Activated CD4-positive, CD25-positive, alpha-beta regulatory T cell treated with anti-CD3 and anti-CD28 coated beads, Interleukin-2, amount 50 U/mL, for 72 hours (primary cell): ENCODE measurements at places on chromosomes 1 and 21.

DNA sequence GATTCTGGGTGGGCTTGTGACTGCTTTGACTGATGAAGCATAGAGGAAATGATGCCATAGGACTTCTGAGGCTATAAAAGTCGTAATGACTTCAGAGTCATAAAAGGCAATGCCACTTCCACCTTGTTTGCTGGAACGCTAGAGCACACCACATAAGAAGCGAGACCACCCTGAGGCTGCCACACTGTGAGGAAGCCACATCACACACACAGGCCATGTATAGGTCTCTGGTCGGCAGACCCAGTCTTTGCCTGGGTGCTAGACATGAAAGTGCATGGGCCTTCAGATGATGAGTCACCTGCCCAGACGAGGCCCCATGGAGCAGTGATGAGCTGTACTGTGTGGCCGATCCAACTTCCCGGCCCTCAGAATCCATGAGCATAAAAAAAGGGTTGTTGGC lies 14.2 kb upstream of the KANK4 start:
- DNase-seq: no peak

DNA sequence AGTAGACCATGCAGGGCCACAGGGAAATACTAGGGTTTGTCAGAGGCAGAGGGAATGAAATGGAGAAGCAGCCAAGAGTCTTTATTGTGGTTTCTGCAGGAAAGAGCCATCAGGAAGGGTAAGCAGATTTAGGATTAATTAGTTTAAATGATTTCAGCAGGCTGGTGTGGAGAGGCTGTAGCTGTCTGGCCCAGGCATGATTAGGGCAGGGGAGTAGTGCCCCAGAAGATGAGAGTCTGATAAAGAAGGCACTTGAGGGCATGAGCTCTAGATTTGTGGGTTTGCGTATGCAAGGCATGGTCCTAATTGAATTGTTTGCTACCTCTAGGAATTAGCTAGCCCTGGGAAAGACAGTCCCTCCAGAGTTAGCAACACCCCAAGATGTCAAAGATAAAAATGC lies 484.6 kb upstream of the PLXNA2 start:
- DNase-seq: no peak

- DNase-seq: no peak
Measured at GRCh38 chr1:66275601-66276023, 258.3 kb upstream of the SGIP1 start.

DNA sequence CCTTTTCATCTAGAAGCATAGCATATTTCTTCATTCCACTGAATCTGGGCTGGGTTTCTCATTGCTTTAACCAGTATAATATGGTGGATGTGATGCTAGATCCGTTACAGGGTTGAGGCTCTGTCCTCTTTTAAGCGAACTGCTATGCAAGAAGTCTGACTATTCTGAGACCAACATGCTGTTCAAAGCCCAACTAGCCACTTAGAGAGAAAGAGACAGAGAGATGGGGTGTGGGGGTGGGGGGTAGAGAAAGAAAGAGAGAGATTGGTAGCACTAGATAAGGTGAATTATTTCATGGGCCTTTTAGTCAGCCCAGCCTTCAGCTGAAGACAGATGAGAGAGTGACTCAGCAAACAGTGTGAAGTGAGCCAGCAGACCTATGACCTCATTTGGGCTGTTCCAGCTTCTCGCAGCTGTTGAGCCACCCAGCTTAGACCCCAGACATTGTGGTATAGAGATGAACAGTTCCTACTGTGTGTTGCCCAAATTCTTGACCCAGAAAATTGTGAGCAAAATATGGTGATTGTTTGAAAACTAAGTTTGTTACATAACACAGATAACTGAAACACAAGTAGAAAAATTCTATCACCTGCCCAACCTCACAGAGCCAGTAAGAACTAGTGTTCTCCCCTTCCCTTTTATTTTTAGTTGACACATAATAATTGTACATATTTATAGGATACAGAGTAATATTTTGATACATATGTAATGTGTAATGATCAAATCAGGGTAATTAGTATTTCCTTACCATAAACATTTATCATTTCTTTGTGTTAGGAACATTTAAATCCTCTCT lies 40.7 kb upstream of the PRKACB start:
- no peak for DNase-seq

DNA sequence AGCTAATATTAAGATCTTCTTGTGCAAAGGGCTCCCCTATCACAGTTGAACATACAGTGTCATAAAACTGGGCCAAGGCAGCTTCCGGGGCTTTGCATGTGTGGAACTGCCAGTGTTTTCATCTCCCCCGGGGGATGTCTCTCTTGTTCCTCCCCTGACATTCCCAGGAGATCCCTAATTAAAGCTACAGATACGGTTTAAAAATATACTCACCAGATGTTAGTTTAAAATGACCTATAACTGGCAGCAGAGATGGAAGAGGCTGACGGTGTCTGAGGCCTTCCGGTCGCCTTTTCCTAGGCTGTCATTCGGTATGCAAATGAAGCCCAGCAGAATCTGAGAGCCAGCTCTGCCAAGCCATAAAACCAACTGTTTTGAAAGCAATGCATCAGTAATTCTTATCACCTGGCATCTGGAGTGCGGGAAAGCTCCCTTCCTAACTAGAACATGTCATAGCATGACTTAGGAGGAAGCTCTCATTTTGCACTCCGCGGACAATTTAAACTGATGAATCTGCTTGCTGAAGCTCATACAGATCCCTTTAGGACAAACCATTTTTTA lies 436.5 kb upstream of the VAMP3 start:
- DNase-seq: no peak
